ENCODE measurements at places on chromosomes 3 and 15.
A peak's percentile ranks its signal among the peaks of the same experiment; 100 is the strongest.

GRCh38 chr3:191085091-191085490 is 114.0 kb upstream of the OSTN start:
- no peak for DNase-seq

GRCh38 chr15:33636958-33637357 is 326.2 kb downstream of the RYR3 start:
- DNase-seq, result no peak

- no peak for DNase-seq
Measured at GRCh38 chr3:150278843-150279381, 129.2 kb upstream of the TSC22D2 start.

DNA sequence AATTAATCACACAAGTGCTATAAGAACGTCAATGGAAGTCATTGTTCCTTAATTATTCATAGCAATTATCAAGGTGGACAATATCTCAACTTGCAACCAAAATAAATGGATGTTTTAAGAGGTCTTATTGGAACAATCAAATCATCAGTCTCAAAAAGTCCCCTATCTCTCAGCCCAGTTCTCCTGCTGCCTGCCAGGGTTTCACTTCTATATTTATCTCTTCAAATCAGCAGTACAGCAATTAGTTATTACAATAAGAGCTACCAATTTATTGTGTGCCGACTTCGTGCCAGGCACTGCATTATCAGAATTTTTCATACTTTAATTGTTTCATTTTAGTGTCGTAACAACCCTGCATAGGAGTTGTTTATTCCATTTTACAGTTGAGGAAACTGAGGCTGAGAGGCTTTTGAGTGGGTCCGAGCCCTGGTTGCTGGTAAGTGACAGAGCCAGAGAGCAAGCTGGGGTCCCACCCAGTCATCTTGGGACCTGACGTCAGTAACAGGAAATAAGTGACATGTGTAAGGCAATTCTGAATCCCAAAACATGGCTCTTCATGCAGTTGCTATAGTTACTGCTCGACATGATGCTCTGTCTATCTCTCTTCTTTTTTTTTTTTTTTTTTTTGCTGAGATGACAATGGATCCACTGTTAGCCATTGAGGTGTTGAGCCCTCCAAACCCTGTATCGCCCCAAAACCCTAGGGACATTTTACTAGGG is 8.8 kb upstream of the KCTD6 start:
- DNase-seq, result no peak

GRCh38 chr3:127678611-127679533 is 6.1 kb downstream of the ABTB1 start:
- DNase-seq, result peak; percentile 75

DNA sequence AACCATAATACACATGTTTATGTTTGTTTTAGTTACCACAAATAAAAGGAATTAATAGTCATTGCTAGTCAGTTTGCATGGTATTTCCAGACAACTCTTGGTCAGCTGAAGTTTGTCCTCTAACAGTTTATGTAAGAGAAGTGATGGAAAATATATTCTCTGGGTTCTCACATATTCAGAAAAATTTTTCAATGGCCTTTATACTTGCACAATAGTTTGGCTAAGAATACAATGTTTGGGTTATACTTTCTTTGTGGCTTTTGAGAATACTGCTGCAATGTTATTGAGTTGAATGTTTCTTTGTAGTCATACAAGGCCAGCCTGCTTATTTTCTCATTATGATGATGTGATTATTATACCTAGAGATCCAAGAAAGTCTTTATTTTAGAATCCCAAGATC is 133.9 kb downstream of the RAP2B start:
- DNase-seq, result no peak

- peak; percentile 47 for DNase-seq
Measured at GRCh38 chr3:13285007-13285567, 135.0 kb downstream of the NUP210 start.

GRCh38 chr3:158471639-158472294 is 99.2 kb upstream of the MLF1 start:
- no peak for DNase-seq

DNA sequence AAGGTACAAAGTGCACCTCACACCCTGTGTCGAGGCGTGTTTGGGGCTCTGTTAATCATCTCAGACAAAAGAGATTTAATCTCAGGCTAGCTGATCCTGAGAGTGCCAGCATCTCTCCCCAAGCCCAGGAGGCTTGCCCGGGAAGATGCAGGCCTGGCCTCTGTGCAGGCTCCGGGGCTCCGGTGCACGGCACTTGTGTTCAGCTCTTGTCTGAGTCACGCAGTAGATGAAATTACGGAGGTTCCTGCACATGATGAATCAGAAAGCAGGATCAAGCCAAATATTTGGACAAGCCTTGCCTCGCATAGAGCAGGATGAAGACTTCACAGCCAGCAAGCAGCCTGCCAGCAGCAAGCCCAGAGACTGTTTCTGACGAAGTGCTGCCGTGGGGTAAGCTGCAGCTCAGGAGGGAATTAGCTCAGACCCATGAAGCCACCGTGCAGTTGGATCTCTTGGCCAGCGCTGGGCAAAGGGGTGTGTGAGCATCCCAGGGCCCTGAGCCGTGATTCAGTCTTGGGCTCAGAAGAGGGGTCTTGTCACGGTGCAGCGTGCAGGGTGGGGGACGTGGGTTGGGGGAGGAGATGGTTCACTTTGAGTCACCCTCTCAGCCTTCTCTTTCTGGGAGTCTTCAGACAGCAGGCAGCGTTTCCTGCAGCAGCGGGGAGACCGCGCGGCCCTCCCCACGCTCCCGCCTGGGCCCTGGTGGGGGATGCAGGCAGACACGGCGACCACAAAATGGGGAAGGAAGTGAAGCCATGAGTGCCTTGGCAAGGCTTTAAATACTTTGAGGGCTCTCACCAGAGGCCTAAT is 89.2 kb upstream of the MEF2A start:
- peak; percentile 95 for DNase-seq

DNA sequence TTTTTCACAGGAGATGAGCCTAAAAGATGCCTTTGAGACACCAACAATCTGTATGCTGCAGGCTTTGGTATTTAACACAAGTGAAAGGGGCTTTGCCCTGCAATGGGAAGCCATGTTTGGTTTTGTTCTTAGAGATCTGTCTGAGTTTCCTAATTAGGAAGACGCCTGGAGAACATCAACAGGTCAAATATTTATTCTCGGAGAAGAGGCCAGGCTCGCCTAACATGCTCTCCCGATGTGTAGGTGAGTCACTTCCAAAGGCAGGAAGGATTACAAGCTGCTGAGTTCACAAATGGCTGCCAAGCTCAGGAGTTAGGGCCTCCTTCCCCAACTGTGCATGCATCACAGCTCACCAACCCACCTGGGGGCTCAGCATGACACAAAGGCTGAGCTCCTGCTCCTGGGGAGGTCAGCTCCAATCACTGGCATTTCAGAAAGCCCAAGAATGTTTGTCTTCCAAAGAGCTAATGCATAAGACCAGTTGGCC is 119.5 kb upstream of the PRICKLE2 start:
- DNase-seq, result no peak

DNA sequence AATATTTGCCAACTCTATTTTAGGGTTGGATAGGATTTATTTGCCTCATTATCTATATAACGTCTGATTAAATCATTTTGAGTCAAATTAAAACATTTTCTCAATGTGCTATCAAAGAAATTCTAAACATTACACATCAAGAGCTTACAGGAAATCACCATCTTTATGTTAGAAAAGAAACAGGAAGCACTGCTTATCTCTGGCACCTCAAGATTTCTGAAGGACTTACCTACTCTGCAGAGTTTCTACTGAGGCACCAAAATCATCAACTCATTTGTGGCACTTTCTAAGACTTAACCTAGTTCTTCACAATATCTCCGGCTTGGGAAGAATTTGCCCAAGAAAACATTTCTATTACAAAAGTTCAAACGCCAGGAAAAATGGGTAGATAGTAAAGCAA is 181.3 kb upstream of the EOMES start:
- DNase-seq, result no peak

DNA sequence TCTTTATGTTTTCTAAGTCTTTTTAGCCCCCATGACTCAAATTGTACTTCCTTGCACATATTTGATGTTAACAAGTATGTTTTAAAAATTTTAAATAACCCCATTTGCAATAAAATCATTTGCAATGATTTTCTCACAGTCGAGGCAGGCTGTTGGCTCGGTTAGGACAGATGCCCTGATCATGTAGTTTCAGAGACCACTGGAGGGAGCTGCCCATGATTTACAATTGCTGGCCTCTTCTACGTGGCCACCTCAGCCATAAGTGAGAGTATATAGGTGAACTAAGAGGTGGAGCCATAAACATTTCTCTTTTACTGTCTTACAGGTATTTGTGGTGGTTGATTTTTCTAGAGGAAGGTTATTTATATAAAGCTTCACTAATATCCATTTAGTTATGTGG is 1.7 kb downstream of the DTWD1 start:
- DNase-seq, result no peak

DNA sequence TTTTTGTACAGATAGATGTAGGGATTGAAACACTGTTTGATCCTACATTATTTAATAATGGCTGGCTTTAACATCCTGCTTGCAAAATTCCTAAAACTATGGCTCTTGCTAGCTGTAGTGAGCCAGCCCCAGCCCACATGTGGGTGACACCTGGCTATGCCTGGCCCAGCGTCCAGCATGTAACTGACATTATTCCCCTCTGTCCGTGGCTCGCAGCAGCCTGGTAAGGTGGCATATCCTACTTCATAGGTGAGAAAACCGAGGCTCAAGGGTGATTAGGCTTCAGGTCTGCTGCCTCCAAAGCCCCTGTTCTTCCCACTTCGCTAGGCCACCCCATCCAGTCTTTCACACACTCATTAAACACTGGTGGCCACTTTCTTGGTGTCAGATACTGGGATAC is 1.6 kb downstream of the CALML4 start:
- no peak for DNase-seq

DNA sequence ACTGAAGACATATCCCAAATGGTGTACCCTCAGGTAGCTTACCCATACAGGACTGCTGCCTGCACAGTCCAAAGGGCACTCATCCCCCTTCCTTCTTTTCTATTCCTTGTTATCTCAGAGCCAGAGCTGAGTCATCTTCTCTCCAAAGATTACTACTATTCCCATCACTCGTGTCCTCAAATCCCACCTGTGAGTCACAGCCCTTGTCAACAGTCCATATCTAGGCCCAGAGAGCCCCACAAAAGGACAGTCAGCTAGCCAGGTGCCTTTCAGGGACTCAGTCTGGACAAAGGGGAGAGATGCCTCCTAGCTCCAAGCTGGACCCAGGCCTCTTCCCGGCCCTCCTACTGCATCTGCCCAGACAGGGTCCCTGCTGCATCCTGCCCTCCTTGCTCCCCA is 11.0 kb downstream of the PARP16 start:
- DNase-seq, result no peak

- no peak for DNase-seq
Measured at GRCh38 chr15:31328428-31328968, 1.9 kb downstream of the KLF13 start.

- no peak for DNase-seq
Measured at GRCh38 chr3:14757153-14757700, 61.5 kb upstream of the FGD5 start.

- no peak for DNase-seq
Measured at GRCh38 chr3:10463533-10464434, 41.6 kb downstream of the ATP2B2 start.

- DNase-seq, result no peak
Measured at GRCh38 chr15:98069256-98069655, 108.8 kb downstream of the ARRDC4 start.

GRCh38 chr3:72595927-72596610 is 252.2 kb downstream of the SHQ1 start:
- DNase-seq, result no peak

DNA sequence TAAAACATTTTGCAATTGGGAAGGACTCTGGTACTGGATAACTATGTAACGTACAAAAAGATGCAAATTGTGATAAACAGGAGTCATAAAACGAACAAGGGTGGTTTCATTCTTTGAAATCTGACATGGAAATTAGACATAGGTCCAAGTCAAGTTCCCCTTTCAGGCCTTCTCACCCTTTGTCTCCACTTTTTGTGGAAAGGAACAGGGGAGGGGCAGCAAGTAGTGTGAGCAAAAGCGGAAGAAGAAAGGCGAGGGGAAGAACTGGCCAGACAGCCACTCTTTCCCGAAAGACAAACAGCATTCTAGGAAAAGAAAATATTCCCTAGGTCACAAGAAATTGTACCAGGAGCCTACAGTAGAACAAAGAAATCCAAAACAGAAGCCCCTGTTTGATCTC is 52.6 kb downstream of the MCF2L2 start:
- no peak for DNase-seq

- peak; percentile 67 for DNase-seq
Measured at GRCh38 chr15:79028411-79028964, 62.1 kb downstream of the RASGRF1 start.

DNA sequence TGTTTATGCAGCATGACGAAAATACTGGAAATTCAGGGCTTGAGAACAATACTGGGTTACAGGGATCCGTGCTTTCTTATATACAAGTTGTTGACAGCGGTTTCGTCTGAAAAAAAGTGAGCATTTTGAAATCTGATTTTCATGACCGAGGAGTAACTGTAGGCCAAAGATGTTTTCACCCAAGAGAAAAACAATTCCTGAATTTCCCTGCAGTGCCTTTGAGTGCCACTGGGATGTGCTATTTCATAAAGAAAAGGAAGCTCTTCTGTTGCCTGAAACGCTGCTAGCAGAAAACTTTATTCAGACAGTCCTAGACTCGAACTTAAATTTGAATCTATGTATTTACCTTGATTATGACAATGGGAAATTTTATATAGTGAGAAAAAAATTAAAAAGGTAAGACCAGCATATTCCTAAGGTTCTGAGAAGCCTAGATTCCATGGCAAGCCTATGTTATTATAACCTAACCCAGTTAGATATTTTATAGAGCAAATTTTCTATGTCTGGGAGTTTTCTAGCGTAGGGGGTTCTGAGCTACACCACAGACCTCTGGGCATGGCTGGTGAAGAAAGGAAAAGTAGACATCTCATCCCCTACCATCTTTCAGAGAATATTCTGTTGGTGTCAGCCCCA is 30.2 kb downstream of the KCNAB1 start:
- no peak for DNase-seq

- no peak for DNase-seq
Measured at GRCh38 chr3:20222274-20222673, 36.3 kb upstream of the SGO1 start.

DNA sequence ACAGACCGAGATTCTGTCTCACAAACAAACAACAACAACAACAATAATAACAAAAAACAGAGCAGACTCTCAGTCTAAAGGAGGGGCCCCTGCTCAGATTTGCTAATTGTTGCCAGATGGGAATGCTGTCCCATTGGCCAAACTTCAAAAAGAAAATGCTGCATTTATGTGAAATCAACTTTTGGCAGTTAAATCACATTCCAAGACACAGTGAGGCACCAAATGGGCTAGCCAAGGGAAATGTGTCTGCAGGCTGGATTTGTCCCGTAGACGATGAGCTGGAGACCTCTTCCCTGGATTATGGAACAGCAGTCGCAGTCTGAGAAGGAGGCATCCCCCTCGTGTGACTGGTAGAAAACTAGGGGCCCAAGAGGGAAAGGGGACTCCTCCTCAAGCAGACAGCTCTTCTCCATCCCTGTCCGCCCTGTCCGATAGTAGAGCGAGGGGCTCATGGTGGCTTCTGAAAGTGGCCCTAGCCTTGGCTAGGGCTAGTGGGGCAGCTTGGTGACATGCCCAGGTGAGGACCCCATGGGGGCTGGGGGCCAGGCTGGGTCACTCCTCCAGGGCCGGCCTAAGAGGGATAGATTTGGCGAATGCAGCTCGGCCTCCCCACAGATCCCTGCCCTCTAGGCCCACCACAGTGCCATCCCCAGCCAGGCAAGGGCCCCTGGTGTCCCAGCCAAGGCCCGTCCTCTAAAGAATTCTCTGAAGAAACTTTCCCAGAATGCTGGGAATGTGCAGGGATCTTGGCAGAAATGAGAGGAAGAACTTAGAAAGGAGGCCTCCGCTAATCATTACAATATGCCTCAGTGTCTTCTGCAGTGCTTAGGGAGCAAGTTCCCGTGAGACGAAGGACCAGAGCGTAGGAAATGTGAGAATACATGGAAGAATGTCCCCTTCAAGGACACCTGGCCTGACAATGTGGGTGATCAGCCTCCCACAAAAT is 2.0 kb downstream of the SLC22A14 start:
- DNase-seq, result no peak

Measured in posterior vena cava (tissue), 2 donors.